HFF-Myc (cell line): ENCODE measurements at places on chromosomes 6 and 20.

GRCh38 chr6:47308198-47308517 lies 1.5 kb downstream of the TNFRSF21 start:
- DNase-seq, result no peak

GRCh38 chr6:35522660-35523658 lies 10.3 kb upstream of the TULP1 start:
- DNase-seq, result no peak

DNA sequence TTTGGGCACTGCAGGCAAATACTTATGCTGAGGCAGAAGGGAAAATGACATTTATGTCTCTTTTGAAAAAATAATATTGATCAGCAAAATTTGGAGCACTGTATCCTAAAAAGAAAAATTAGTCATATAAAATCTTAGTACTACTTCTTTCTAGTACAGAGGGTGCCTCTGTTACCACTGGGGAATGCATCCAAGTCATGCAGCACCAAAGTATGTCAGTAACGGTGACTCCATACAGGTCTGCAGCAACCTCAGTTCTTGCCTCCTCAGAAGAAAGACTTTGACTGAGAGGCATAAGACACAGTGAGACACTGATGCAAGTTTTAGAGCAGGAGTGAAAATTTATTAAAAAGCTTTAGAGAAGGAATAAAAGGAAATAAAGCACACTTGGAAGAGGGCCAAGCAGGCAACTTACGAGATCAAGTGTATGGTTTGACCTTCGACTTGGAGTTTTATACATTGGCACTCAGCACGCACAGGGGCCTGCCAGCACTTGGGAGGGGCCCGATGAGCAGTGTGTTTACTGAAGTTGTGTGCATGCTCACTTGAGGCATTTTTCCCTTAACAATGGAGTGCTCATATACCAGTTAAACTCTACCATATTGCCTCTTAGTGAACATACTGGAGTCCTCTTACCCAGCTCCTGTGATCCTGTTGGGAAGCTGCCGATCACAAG lies 1244.8 kb downstream of the EPHA7 start:
- DNase-seq, result no peak

DNA sequence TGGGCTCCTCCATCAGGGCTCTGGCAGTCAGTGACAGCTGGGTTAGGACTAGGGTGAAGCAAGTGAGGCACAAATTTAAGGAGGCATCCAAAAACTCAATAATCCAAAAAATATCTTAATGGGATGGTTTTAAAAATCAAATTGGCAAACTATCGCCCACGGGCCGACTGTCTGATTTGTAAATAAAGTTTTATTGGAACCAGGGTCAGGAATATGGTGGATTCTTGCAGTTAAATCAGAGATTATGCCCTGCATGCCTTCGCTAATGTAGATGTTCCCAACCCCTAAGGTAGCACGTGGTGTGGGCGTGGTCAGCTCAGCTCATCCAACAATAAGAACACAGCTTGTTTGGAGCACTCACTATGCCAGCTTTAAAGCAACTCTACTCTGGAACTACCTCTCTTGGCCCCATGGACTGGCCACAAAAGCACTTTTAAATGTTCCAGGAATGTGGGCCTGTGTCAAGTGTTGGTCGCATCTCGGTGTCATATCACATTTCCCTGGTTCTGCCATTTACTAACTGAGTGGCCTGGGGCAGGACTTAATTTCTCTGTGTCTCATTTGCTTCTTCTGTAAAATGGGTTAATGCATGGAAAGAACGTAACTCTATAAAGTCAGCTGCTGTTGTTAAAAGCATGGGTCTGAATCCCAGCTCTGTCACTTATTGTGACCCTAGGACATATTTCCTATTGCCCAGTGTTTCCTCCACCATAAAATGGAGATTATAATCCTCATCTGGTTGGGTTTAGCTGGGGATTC lies 7.0 kb downstream of the TP53RK start:
- no peak for DNase-seq

DNA sequence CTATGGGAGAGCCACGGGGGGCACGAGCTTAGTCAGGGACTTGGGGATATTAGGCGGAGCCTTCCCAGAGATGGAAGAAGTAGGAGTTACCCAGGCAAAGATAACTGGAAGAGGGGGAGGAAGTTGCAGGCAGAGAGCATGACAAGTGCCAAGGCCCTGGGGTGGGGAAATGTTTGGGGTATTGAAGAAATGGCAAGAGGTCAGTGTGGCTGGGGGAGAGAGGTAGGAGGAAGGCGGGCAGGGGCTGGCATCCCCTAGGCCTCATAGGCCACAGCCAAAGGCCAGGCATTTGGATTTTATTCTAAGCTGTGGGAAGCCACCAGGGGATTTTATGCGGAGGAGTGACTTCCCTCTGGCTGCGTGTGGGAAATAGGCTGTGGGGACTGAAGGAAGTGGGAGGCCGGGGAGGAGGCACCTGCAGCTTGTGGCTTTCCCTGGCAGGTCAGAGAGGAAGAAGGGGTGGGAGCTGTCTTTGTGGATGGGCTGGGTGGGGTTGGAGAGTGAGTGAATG lies 22.7 kb downstream of the SNAI1 start:
- DNase-seq, result no peak

DNA sequence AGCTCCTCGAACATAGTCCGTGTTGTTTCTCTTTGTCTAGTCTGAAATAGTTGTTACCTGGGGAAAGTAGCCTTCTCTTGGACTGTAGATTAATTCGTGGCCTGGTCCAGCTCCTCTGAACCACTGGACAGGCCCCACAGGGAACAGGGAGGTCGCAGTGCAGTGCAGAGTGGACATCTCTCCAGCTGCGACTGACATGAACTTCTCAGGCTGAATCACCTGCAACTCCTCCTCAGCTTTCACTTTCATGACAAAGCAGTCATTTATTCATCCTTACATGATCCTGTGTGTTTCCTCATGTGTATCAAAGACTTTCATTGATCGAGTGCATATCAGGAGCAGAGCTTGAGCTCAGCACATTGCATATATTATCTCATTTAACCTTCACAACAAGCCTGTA lies 19.1 kb upstream of the SIRPG start:
- DNase-seq, result no peak

- no peak for DNase-seq
These were observed 96.3 kb downstream of the SPTLC3 start for GRCh38 chr20:13105039-13105438.

DNA sequence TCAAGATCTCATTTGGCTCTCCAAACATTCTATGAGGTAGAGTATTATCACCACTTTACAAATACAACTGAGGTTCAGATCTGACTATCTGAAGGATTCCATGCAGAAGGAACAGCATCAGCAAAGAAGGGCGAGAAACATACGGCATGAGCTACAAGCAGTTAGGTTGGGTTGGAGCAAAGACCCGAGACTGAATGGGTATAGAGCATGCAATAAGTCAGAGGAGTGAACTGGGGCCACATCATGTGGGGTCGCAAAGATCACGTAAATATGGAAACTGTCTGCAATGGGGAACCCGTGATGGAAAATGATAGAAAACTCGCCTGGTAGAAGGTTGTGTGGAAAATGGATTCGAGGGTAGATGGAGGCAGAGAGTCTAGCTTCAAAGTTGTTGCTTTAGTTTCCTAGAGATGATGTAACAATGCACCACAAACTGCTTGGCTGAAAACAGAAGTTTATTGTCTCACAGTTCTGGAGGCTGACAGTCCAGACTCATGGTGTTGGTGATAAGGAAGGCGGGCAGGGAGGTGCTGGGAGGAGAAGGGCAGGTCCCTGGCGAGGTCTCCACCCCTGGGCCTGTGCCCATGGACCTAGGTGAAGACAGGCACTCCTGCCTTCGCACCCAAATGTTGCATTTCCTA lies 44.3 kb upstream of the BCLAF1 start:
- no peak for DNase-seq

GRCh38 chr20:62914970-62915457 lies 11.3 kb downstream of the DIDO1 start:
- no peak for DNase-seq

DNA sequence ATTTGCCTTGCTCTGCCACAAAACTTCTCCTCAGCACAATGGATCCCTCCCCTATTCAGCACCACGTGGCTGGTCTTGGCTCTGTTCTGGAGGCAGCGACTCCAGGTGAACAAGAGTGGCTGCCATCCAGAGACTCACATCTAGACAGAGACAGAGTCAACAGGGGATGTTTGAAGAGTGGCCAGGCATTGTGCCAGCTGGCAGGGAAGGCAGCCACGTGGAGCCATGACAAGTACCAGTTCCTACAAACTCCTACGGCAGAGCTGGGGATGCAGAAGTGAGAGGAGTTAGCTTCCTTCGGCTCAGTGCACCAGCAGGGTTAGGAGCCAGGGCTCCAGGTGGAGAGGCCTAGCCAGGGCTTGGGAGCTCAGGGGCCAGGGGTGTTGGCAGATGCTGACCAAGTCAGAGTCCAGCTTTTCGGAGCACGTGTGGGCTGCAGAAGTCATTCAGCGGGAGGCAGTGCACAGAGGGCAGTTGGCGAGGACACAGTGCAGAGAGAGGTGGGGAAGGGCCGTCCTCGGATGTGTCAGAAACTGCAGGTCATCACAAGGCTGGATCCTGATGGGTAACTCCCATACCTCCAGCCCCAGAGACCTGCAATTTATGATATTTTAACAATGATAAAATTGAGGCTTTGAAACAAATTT lies 171.7 kb upstream of the PDE10A start:
- no peak for DNase-seq

DNA sequence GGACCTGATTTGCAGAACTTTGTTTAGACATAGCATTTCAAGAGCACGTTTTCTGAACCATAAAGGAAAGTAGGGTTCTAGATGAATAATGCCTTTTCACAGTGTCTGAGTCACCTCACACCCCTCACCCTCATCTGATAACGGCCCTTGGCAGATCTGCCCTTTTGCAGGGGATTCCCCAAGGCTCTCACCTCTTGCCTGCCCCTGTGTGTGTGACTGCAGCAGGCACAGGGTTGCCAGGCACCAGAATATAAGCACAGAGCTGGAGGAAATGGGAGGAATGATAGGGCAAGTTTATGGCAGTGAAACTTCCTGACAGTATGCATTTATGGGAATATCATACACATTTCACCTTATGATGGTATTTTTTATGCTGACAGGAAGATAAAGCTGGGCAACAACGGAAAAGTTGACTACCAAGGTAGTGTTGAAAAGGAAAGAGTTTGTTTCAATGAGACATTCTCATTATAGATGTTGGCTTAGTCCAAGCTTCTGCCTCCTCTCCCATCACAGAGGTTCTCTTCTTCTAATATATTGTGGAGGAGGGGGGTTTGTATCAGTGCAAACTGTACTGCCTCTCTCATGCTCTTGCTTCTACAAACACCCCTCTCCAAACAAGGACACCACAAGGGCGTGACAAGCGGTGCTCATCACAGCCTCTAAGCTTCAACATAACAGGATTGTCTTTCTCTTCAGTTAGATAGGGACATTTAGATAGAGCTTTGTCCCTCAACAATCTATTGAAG lies 101.5 kb upstream of the BACH2 start:
- DNase-seq, result no peak

DNA sequence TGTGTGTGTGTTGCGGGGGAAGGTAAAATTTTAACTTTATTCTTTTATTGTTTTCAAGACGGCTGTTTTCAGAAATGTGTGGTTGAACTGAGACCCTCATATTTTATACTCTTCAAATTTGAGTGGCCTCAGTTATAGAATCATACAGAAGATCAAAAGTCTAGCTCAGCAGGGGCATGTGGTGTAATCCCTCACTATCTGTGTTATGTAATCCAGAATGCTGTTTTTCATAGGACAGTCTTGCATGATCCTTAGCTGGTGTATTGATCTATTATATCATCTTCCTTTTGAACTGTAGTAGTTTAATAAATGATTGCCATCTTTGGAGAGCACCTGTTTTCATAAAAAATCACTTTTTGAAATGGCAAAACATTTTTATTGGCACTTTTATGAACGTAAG lies 1.4 kb downstream of the PLCB4 start:
- DNase-seq, result no peak

DNA sequence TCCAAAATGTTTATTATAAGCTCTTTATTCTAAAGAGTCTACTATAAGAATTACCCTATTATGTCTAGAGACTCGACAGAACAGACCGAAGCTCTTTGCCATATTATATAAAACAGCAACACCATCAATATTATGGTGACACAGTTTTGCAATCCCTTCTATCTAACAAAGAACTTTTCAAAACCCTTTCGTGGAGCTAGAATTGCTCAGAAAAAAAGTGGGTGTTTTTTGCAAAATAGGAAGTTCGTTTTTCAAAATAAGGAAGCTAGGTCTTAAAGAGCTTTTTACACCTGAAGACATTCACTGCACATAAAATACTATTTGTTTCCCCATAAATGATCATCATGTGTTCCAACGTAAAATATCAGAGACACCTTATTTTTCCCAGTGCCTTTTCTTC lies 240.0 kb downstream of the FOXC1 start:
- no peak for DNase-seq

- no peak for DNase-seq
These were observed 9.2 kb downstream of the GGT7 start for GRCh38 chr20:34863421-34863965.

DNA sequence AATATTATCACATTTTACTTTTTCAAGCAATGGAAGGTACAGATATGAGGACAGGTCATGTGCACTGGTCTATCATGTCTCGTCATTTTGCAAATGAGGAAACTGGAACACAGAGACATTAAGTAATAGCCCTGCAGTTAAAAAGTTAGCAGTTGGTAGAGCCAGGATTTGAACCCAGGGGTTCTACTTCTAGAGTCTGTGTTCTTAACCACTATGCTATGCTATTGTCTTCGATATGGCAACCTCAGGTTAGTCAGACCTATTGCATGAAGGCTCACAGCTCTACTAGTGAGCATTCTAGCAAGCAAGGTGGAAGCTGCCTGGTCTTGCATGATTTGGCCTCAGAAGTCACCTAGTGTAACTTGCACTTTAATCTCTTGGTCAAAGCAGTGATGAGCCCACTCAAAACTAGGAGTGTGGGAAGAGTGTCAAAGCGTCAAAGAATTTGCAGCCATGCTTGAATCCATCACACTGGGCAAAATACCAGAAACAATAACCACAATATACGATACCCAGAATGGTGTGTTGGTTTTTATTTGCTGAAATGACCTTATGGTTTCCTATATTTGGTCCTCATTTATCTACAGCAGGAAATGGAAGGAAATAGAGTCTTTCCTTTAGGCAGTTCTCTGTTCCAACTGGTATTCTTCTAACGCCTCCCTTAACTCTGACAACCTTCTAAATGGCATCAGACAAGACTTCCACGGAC lies 20.4 kb upstream of the BMP2 start:
- DNase-seq, result no peak

- no peak for DNase-seq
These were observed 210.6 kb upstream of the PLCB4 start for GRCh38 chr20:8858181-8858787.

DNA sequence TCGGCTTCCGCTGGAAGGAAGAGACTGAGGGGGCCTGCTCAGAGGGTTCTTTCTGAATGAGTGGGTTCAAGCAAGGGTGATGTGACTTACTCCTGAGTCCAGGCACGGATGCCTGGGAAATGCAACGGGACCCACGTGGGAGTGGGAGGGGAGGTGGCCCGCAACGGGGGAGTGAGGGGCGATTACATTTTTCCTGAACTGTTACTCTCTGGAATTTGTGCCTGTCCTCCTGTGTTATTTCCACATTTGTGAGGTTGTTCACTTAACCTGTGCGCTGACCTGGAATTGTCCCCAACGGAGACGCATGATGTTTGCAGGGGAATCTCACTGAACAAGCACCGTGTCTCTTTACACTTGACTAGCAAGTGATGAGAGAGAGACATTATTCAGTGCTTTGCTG lies 209.4 kb downstream of the CDH4 start:
- DNase-seq, result no peak

- DNase-seq, result no peak
These were observed 112.1 kb downstream of the CDC5L start for GRCh38 chr6:44499609-44500008.

- DNase-seq, result no peak
These were observed 44.8 kb downstream of the POPDC3 start for GRCh38 chr6:105135056-105135455.
